ENCODE measurements at places on chromosomes 1 and 21. TPM values are rescaled to one million over a fixed set of nuclear protein-coding genes. Genes with fewer than 3 reads are reported as not detected.

DNA sequence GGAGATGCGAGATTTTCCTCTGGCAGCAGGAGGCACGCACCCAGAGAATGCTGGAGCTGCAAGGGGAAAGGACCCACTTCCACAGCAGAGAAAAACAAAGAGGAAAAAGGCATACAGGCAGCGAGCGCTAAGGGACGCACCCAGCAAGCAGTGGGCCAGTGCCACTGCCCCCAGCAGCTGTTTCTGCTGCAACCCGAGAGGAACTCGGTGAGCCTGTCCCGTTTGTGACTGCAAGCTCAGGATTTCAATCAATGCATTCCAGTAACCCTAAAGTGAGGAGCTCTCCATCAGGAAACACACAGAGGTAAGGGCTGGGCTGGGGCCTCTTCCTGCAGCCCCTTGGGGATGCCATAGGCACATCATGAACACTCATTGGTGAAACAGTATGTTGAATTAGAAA, 58.7 kb downstream of the ACP6 start:
- DNase-seq: no peak

DNA sequence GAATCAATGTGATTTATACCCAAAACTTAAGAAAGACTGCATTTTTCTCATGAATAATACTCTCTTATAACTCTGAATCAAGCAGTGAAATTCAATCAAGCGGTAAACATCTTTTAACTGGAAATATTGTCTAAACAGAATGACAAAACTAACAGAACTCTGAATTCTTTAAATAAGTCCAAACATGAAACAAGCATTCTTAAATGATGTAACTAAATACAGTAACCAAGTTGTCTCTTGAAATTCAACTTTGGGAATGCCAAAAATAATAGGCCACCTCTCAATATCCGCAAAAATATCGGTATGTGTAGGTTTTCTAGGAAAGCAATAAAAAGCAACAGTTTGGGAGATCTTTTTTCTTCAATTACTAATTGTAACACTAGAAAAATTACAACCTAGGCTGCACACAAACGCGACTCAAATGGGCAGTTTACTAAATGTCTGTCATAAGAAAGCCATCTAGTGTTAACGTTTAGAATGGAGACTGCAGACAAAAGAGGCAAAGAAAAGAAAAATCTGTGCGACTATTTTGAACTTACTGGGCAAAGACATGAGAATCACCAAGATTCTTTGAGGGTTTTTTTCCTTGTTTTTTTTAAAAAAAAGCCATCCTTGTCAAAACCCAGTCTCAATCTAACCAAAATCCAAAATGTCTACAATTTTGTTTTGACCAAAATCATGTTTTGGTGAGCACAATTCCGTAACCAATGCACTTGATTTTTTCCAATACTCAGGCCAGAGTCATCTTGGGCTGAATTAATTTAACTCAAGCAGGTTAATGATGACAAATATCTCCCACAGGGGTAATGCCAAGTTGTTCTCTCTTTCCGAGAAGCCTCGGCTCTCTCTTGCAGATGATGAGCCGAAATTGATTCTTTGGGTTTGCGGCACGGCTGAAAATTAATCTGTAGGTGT, 1.3 kb downstream of the SIPA1L2 start:
- no peak for DNase-seq

DNA sequence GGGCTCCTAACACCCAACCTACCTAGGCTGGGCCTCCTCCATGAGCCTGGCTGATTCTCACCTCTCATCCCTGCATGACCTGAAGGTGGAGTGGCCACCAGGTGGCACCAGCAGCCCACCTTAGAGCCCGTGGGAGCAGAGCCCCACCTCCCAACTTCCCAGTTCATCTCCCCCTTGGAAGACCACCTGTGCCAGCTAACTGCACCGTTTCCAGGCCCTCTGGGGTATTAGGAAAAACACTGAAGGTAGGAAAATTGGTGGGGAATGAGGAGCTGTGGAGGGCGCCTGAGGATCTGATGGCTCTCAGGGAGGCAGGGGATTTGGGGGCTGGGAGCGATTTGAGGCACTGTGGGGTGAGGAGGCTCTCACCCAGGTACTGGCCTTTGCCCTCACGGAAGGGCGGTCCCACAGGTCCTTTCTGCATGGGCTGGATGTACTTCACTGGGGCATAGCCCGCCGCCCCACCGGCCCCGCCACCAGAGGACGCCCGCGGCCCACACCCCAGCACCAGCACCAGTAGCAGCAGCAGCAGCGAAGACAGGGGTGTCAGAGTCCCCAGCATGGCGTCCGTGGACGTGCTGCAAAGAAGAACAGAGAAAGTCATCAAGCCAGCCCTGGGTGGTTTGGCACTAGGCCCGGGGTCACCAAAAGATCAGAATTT, 11.1 kb downstream of the ADPRS start:
- peak; percentile 64 for DNase-seq

DNA sequence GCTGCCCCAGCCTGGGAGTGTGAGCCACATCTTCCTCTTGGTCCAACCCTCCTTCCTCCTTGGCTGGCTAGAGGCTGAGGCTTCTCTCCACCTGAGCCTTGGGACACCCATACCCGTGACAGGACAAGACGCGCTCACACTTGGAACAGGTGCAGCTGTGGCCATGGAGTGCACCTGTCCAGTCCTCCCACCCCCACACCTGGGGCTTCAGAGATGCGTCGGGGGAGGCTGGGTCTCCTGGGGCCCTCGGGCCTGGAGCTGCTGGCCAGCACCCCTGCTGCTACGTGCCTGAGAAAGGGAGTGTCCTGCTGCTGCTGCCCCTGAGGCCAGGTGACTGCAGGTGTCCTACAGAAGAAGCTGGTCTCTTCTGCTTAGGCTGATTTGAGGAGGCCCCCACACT, 37.0 kb upstream of the TMEM52 start:
- no peak for DNase-seq

- no peak for DNase-seq
Observed at GRCh38 chr1:160987359-160988050, 32.9 kb upstream of the ITLN2 start.

KLHDC9 gene
- polyA plus RNA-seq: not detected

Measured in CD8-positive, alpha-beta memory T cell (primary cell).